ENCODE measurements at places on chromosomes 7 and 10.

GRCh38 chr7:134832367-134832766 lies 52.9 kb downstream of the CALD1 start:
- no peak for DNase-seq

- no peak for DNase-seq
These were observed 55.7 kb downstream of the GSDME start for GRCh38 chr7:24701261-24702235.

DNA sequence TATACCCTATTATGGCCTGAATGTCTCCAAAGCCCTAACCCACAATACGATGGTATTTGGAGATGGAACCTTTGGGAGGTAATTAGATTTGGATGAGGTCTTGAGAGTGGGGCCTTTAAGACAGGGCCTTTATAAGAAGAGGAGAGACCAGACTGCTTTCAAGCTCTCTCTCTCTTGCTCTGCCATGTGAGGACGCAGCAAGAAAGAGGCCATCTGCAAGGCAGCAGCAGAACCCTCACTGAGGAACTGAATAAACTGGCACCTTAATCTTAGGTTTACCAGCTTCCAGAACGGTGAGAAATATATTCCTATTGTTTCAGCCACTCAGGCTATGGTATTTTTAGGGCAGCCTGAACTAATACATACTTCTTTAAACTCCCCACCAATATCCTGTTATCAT lies 2.0 kb upstream of the GNAI1 start:
- no peak for DNase-seq

DNA sequence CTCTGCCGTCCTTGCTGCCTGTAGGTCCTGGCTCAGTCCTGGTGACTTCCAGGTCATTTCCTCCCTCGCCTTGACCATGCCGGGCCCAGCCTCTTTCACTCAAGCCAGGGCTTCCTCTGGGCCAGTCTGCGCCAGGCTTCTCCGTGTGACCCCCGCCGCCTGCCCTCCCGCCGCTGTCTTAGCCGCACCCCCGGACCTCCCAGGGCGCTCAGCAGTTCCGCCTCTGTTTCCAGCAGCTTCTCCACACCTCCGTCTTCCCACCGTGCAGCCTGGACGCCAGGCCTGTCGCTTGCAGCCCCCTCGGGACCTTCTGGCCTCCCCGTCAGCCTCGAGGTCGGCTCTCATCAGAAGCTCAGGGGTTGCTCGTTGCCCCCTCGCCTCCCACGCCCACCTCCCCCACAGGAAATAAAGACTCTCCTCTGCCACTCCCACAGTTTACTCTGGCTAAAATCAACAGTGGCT lies 123.0 kb upstream of the FZD8 start:
- peak; percentile 83 for DNase-seq

DNA sequence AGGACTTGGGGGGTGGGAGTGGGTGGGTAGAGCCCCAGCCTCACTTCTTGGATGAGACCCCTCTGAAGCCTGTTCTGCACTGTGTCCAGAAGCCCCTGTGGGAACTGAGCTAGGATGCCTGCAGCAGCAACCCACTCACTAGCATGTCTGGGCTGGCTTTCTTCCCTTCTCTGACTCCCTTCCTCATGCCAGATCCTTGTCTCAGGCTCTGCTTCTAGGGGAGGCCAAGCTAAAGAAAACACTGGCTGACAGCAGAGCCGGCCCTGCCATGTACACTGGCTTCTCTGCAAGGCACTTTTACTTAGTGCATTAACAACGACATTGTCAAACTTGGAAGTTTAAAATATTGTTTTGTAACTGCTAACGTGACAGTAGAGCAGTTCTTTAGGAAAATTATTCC lies 50.2 kb downstream of the ARHGAP22 start:
- peak; percentile 43 for DNase-seq
